H1 (cell line): ENCODE measurements at places on chromosomes 13 and 19. TPM values are rescaled to one million over a fixed set of nuclear protein-coding genes. Genes with fewer than 3 reads are reported as not detected.

Gene OR7C1
- total RNA-seq = not detected in 2 replicates

Gene CFD
- 1.7 TPM in 2 replicates for total RNA-seq

Gene TARM1
- total RNA-seq = not detected in 2 replicates

Gene ZC3H13
- 57.8 and 60.9 TPM in 2 replicates for total RNA-seq

GRCh38 chr19:16037424-16038195 lies 38.7 kb upstream of the TPM4 start:
- DNase-seq = no peak

DNA sequence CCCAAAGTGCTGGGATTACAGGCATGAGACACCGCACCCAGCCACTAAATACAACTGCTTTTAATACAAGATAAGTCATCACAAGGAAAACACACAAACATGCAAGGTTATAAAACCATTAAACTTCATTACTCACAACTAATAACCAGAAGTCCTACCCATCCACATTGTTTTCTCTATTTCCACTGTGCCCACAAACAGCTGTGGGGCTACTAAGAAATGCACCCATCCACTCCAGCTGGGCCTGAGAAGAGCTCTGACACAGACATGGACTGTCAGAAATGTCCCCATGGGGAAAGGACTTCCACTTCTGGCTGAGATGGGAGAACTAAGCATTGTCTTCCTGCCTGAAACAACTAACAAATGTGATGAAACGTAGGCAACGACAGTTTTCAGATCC lies 17.2 kb downstream of the SAFB2 start:
- no peak for DNase-seq

GRCh38 chr19:47241919-47242577 lies 11.0 kb upstream of the BBC3 start:
- no peak for DNase-seq

GRCh38 chr13:33258808-33259193 lies 26.8 kb downstream of the STARD13 start:
- no peak for DNase-seq

- peak; percentile 94 for DNase-seq
Measured at GRCh38 chr19:10027158-10027997, 14.1 kb downstream of the RDH8 start.

DNA sequence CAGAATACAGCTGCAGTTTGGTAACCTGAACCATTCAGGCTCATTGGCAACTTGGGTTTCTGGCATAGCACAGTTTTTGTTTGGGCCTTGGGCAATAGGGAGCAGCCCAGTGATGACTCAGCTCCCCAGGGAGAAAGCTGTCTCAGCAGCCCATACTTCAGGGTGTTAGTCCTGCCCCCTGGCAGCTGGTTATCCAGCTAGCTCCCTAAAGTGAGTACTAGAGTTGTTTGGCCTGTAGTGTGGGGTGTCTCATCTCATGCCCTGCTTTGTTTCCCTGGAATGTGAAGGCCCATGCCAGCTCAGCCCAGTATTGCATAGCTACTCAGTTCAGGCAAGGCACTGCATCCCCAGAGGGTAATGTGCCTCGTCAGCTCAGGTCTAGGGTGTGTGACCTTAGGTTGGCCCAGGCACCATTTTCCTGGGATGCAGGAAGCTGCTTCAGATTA lies 18.2 kb upstream of the ZNF543 start:
- DNase-seq = no peak

- no peak for DNase-seq
Measured at GRCh38 chr19:1955171-1956121, 14.5 kb downstream of the CSNK1G2 start.

- DNase-seq = no peak
Measured at GRCh38 chr19:8615024-8615423, 4.5 kb upstream of the ADAMTS10 start.

GRCh38 chr19:21028969-21029268 lies 8.5 kb downstream of the ZNF430 start:
- no peak for DNase-seq

GRCh38 chr13:27643334-27644132 lies 21.8 kb downstream of the POLR1D start:
- no peak for DNase-seq

GRCh38 chr13:24671386-24672113 lies 8.7 kb upstream of the ATP12A start:
- DNase-seq = no peak

- DNase-seq = no peak
Measured at GRCh38 chr13:81987159-81987558, 1646.2 kb upstream of the SPRY2 start.

- DNase-seq = peak; percentile 57
Measured at GRCh38 chr19:40594657-40595091, 6.5 kb upstream of the LTBP4 start.

DNA sequence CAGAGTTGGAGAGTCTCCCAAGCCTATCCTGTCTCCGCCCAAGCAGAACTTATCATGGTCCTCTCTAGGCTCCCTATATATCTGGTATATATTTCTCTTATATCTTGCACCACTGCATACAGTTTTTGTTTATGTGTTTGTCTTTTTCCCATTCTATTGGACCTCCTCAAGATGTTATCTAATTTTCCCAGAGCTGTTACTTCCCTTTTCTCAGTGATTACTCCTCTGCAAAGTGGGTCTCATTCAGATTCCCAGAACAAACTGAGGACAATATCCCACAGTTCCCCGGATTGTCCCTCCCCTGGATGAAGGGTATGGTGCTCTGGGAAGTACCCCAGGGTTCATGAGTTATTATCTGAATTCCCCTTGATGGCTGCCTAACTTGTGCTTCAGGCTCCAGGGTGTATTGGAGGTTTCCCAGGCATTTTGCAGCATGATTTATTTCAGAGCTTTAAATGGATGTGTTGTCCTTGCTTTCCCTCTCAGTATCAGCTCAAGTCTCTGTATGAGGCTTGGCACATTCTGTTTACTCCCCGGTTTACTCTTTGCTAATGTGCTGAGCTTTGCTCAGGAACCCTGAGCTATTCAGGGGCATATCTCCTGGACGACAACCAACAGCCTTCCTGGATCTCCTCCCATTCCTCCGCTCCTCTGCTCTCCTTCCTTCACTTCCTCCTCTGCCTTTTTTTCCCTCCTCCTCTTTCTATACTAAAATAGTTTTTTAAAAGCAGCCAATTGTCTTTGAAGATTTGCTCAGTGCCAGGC lies 329.3 kb downstream of the SPRY2 start:
- DNase-seq = no peak

DNA sequence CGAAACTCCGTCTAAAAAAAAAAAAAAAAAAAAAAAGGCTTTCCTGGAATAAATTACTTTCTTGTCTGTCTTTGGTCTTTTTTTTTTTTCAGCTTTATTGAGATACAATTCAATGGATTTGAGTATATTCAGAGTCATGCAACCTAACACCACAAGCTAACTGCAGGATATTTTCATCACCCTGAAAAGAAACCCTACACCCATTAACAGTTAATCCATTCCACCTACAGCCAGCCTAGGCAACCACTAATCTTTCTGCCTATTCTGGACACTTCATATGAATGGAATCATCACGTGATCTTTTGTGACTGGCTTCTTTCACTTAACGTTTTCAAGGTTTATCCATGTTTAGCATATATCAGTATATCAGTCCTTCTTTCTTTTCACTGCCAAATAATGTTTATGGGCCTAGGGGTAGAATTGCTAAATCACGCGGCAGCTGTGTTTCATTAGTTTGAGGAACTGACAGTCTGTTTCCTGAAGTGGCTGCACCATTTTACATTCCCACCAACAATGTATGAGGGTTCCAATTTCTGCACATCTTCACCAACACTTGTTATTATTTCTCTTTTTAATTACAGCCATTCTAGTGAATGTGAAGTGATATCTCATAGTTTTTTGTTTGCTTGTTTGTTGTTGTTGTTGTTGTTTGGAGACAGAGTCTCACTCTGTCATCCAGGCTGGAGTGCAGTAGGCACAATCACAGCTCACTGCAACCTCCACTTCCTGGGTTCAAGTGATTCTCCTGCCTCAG lies 19.9 kb downstream of the LRFN3 start:
- DNase-seq = no peak

DNA sequence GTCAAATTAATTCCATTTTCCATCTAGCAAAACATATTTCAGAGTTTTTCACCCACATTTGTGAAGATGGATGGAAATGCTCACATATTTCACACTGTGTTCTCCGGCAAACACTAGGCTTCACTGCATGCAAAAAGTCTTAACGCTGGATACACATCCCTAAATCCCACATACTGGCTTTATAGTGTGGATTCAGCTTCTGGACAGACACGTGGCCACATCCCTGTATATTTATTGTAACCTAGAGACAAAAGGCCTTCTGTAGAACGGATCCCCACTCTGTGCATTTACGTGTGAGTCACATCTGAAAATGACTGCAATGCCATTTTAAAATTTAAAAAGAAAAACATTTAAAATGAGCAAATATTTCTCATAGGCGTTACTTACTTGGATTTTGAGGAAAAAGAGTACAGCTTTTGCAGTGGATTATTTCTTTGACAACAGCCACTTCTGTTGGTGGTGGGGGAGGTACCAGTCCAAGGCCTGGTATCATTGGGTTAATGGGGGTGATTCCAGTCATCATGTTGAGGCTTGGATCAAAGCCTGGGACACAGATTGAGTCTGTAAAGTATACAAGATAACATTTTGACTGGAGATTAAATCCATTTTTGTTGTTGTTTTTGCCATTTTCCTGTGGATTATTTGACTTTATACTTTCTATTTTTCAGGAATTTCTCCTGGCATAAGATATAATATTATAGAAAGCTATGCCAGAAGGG lies 337.7 kb downstream of the DNAJC15 start:
- no peak for DNase-seq

DNA sequence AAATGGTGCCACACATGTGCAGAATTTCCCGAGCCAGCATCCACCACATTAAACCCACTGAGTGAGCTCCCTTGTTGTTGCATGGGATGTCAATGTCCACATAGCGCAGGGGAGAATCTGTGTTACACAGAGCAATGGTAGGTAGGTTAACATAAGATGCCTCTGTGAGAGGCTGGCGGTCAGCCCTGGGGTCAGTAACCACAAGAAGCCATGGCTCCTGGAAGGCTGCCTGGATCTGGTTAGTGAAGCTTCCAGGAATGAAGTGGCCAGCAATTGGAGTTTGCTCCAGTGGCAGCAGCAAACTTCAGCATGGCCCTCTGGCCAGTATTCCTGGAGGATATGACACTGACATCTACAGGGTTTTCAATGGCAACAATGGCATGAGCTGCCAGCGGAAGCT lies 37.0 kb upstream of the PCDH9 start:
- no peak for DNase-seq

DNA sequence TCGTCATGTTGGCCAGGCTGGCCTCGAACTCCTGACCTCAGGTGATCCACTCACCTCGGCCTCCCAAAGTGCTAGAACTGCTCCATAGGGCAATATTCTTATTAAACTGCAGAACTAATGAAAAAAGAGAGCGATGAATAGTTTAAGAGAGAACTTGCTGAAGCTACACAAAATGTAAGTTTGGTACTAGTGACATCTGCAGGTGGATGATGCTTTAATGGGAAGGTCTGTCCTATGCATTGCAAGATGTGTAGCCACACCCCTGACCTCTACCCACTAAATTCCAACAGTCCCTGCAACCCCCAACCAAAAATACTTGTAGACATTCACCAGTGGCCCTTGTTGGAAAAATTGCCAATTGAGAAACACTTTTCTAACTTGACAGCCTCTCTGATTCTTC lies 117.8 kb downstream of the NALCN start:
- DNase-seq = no peak

DNA sequence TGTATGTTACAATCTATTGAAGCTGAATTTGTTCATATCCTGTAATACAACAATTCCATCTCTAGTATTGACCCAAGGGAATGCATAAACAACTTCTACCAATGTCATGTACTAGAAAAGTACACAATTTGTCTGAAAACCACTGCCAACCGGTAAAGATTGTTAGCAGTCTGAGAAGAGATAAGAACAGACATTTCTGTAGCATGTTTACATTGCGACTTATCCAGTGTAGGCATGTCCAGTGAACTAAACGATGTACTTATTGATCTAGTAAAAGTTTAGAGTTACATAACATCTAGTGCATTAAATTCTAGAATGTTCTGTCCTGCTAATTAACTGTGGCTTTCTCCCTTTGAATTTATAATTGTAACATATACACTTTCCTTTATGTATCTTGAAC lies 425.9 kb downstream of the SLITRK6 start:
- DNase-seq = no peak

DNA sequence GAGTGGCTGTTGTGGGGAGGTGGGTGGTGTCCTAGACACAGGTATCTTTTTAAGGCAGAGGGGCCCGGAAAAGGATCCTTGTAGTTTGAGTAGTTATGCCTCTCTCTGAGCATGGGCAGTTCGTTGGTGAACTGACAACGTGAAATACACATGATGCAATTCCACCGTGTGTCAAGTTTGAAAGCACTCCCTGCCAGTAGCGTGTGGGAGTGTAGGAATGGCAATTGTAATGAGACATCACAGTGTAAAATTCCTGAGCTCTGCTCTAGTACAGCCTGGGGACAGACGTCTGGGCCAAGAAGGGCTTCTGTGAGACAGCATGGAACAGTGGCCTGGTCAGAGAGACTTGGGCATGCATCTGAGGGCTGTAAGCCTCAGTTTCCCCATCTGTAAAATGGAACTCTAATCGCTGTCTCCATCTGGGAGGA lies 10.4 kb upstream of the ASF1B start:
- no peak for DNase-seq

DNA sequence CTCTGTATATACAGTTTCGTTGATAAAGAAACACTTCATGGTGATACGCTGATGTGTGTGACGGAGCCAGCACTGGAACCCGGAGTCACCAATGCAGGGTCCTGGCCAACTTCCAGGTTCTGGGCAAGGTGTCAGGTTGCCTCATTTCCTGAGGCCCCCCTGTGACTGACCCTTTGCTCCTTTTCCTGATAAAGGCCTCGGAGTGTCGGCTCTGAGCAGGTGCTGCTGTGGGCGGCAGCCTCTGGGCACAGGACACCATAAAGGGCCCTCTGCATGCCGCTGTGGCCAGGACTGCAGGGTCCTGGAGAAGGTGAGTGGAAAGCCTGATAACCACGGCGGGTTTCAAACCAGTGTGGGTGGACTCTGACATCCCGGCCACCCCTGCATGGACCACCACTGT lies 17.3 kb upstream of the MYDGF start:
- DNase-seq = no peak

GRCh38 chr13:48575031-48575430 lies 42.2 kb upstream of the RCBTB2 start:
- no peak for DNase-seq

GRCh38 chr13:97002581-97002980 lies 8.3 kb upstream of the OXGR1 start:
- no peak for DNase-seq

- DNase-seq = no peak
Measured at GRCh38 chr13:51093574-51093973, 17.5 kb downstream of the C13orf42 start.

- no peak for DNase-seq
Measured at GRCh38 chr19:40592170-40592569, 9.0 kb upstream of the LTBP4 start.
